Activated CD4-positive, alpha-beta T cell treated with anti-CD3 and anti-CD28 coated beads for 1 hour (primary cell): ENCODE measurements at places on chromosomes 3 and 15.

- no peak for DNase-seq
These were observed 495 bp downstream of the CDC25A start for GRCh38 chr3:48187579-48188265.

GRCh38 chr3:78844307-78844706, 923.5 kb downstream of the ROBO1 start:
- DNase-seq: no peak

- no peak for DNase-seq
These were observed 30.0 kb downstream of the SLC6A11 start for GRCh38 chr3:10845839-10846656.

DNA sequence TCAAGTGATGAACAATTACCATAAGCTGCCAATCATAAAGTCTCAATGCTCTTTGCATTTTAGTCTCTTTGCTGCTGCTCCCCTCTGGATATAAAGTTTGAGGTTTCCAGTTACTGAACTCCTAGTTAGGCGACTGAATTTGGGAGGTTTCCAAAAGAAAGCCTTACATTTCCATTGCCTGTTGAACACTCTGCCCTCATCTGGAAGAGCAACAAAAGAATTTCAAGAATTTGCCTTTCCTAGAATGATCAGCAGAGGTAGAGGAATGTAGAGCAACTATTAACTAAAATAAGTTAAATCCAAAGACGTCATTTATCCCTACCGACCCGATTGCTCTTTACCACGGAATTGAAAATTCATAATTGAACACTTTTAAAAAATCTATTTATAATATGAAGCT, 53.4 kb upstream of the PRICKLE2 start:
- DNase-seq: no peak

- peak; percentile 65 for DNase-seq
These were observed 9.5 kb upstream of the TRIM69 start for GRCh38 chr15:44726568-44727484.

DNA sequence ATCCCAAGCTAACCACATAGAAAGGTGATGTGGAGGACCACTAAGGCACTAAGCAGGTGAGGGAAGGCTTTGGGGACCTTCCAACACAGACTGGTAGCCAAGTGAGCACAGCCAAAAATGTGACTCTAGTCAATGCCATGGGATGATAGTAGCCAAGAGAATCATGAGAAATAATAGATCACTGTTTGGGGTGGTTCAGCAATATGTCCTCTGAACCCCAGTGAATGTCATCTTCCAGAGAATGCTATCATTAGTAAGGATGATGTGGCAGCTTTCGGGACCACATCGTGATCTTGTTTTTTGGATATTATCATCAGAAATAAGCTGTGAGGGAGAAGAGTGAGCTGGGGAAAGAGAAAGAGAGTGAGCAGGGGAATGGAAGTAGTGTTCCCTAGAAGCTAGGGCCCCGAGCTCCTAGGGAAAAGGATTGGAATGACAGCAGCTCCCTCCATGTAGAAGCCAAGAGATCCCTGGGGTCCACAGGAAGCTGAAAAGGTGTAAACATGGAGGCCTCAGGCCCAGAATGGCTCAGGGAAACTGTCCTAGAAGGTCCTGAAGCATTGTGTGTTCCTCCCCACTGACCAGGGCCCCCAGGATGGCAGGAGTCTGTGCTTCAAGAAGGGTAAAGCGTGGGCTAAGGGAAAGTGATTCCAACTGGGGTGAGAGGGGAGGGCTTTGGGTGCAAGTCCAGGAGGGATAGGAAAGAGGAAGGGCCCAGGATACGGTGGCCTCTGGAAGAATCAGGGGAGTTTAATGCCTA, 56.6 kb upstream of the KLF13 start:
- peak; percentile 3 for DNase-seq

DNA sequence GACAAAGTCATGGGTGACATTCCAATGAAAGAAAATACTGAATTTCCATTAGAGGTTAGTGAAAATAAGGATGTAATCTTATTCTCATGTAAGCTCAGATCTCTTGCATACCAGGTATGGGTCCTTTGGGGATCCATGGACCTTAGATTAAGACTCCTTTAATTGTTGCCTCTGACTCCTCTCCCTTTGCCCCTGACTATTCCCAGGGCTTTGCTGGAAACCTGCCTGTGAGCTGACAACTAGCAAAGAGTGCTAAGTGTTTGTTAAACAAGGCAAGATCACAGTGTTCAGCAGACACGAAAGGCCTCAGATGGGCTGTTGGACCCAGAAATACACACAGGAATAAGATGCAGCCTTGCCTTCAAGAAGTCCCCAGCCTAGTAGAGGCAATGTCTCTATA, 32.1 kb downstream of the ACKR2 start:
- DNase-seq: no peak

DNA sequence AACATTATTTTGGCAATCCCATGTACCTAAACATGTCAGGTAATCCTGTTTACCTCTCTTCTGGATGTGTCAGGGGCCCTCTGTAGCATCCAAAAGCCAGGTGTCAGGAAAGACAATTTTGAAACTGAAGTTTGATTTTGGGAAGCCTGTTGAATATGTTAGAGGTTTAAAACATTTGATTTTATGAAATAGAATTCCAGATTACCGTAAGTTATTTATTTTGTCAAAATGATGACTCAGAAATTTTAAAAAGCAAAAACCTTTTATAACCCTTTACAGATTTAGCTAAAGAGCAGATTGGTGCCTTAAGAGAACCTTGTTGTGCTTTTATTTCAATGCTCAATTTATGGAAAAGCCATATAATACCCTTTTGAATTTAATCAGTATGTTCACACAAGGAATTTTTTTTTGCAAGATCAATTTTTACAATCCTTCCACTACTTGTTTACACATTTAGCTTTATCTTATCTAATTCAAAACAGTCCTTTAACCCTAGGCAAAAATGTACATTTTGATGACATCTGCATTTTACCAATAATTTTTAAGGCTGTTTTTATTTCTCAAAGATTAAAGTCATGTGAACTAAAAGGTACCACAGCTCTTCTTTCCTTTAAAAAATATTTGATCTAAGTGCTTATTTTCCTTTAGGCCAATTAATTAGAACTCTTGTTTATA, 10.0 kb downstream of the KIF15 start:
- DNase-seq: no peak

- DNase-seq: no peak
These were observed 895 bp downstream of the HYKK start for GRCh38 chr15:78508272-78508671.

- DNase-seq: no peak
These were observed 20.7 kb upstream of the CAV3 start for GRCh38 chr3:8712908-8713255.

- no peak for DNase-seq
These were observed 235.2 kb downstream of the GREM1 start for GRCh38 chr15:32952901-32953532.

- DNase-seq: peak; percentile 95
These were observed at the start of gene MCCC1 for GRCh38 chr3:183099026-183099837. Gene MCCC1 (minus strand): TSS chr3:183099496. CDS start chr3:183099440, 56 bp downstream.

GRCh38 chr3:145900056-145900829, 260.7 kb downstream of the PLOD2 start:
- no peak for DNase-seq

- DNase-seq: no peak
These were observed 537.3 kb downstream of the EPHA3 start for GRCh38 chr3:89644716-89645115.
